Activated CD8-positive, alpha-beta T cell treated with anti-CD3 and anti-CD28 coated beads for 36 hours (primary cell): ENCODE measurements at places on chromosomes 2 and 18. TPM values are rescaled to one million over a fixed set of nuclear protein-coding genes. Genes with fewer than 3 reads are reported as not detected.

DNA sequence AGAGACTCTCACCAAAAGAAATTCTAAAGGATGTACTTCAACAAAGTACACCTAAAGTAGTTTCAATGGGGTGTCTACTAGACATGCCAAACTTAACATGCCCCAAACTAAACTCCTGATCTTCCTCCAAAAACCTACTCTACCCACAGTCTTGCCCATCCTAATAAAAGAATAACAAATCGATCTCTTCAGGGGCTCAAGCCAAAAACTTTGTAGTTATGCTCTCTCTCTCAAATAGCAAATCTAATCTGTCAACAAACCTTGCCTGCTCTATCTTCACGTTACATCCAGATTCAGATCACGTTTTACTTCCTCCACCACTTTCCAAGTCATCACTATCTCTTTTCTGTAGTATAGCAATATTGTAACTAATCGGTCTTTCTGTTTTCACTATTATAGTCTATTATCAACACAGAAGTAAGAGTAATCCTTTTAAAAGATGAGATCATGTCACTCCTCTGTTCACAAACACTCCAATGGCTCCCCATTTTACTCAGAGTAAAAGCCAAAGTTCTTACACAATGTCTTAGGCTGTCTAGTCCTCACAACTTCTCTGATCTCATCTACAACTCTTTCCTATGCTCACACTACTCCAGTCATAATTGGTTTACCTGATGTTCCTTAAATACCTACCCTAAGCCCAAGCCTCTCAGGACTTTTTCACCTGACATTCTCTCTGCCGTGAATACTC, 79.9 kb downstream of the THADA start:
- no peak overlapping the region for H3K4me3 ChIP-seq
- peaks cover 27% of the 10 kb centered on the region for H3K4me1 ChIP-seq
- H3K36me3 ChIP-seq = peaks cover 24% of the 10 kb centered on the region
- DNase-seq = no peak
- no peak overlapping the region for H3K27ac ChIP-seq

DNA sequence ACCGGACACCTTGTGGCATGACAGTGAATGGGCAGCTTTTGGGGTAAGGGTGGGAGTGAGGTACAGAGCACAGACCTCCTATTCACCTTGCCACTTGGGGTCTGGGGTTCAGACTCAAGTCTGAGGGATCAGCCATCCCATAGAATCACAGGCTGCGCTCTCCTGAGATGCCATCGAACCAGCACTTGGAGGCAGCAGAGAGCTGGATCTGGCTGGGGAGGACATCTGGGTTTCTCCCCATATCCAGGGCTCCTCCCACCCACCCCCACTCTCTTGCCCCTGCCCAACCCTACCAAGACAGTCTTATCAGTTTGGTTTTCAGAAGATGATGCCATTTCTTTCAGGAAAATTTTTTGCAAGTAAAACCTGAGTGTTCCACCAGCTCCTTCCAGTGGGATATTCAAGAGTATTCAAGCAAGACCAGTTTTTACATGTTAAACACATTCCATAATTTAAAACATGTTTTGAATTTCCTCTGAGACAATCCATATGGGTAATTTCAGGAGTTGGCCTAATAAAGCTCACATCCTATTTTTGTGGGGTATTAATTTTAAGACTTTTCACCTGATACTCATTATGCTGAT, 29.2 kb upstream of the TEX44 start:
- no peaks in the 10 kb centered on the region for H3K27me3 ChIP-seq
- H3K36me3 ChIP-seq = no peaks in the 10 kb centered on the region
- peaks cover under 1% of the 10 kb centered on the region for H3K4me1 ChIP-seq
- no peak overlapping the region for H3K4me3 ChIP-seq
- peak; percentile 66 for DNase-seq

DNA sequence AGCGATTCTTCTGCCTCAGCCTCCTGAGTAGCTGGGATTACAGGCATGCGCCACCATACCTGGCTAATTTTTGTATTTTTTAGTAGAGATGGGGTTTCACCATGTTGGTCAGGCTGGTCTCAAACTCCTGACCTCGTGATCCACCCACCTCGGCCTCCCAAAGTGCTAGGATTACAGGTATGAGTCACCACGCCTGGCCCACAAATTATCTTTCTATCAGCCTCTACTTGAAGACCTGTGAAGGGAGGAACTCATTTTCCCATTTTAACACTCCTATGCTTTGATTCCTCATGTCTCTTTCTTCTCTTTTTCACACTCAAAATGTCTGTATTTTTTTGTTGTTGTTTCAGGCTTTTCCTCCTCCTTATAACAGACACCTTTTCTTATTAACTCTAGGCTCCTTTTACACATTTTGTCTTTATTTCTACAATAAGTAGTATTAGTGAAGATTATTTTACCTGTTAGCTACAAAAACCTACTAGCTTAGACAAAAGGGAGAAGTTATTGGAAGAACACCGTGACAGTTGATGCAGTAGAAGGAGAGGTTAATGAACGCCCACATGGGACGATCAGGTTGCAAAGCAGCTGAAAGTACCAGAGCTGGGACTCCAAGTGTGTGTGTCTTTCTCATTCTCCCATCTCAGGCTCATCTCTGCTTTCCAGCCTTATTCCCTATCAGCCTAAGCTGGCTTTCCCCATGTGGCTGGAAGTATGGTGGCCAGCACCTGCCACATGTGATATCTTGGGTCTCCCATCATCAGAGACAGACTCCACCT, 97.6 kb upstream of the AGAP1 start:
- H3K4me1 ChIP-seq = no peaks in the 10 kb centered on the region
- no peak for DNase-seq
- no peaks in the 10 kb centered on the region for H3K36me3 ChIP-seq
- no peak overlapping the region for H3K4me3 ChIP-seq

DNA sequence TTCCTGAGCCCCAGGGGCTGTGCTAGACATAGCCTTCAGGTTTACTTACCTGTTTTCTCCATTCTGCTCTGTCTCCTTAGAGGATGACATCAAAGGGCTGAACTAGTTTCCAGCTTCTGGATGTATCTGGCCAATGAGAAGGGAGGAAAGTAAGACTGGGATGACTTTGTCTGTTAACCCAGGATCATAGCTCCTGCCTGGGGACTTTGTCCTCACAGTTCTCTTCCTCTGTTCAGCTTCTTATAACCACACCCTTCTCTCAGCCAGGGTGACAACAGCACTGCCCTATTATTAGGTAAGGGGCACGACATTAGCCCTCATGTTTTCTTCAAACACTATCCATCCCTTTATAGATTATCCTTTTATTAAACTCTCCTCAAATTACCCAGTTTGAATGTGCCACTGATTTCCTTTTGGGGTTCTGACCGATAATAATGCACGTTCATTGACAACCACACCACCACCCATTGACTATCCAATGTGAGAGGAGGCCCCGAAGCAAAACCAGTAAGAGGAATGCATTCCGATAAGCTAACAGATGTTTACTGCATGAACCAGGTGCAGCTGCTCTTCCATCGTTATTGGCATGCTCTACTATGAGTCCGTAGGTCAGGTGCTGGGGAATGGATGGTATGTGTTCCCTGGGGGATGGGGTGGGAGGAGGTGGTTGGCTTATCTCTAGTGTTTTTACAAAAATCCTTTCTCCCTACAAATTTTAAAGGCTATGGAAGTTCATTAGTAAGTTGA, 23.5 kb downstream of the TSN start:
- H3K4me3 ChIP-seq = no peak overlapping the region
- H3K4me1 ChIP-seq = no peaks in the 10 kb centered on the region
- DNase-seq = no peak

DNA sequence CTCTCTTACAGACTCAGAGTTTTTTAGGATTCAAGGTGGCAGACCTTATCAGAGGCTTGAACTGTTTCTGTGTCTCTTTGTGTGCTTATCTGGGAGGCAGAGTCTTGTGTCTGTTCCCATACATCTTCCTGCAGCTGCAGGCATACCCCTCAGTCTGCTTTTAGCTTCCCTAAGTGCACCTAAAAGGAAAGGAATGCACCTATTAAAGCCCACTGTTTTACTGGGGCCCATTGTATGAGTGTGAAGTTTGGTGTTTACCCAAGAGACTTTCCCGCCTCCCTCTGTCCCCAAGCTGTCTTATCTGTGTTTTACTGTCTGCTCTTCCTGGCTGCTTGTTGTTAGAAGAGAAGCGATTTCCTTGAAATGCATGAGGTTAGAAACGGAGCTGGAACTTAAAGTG, 1757.3 kb upstream of the PIK3C3 start:
- no peak for DNase-seq
- H3K4me1 ChIP-seq = no peaks in the 10 kb centered on the region
- H3K4me3 ChIP-seq = no peak overlapping the region
- H3K36me3 ChIP-seq = no peaks in the 10 kb centered on the region

- peaks cover 27% of the 10 kb centered on the region for H3K27me3 ChIP-seq
- no peak for DNase-seq
- no peaks in the 10 kb centered on the region for H3K4me1 ChIP-seq
- no peak overlapping the region for H3K4me3 ChIP-seq
Observed at GRCh38 chr2:176056406-176056805, 27.4 kb downstream of the EVX2 start.

DNA sequence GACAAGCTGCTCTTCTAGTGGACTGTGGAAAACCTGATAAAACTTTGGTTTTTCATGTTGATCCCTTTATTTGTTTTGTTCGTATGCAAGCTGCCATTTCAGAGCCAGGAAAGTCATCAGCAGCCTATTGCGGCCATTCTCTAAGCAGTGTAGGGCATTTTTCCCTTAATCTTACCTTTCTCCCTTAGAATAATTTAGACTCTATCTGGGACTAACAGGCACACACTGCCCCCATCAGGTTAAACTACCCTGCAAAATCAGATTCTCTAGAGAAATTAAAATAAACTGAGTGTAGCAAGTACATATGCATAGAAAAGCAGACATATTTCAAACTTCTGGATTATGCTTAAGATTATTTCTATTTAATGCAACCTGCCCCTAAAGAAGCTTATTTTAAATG, 347.5 kb downstream of the METTL4 start:
- H3K4me1 ChIP-seq = no peaks in the 10 kb centered on the region
- no peaks in the 10 kb centered on the region for H3K36me3 ChIP-seq
- peaks cover 3% of the 10 kb centered on the region for H3K27me3 ChIP-seq
- H3K27ac ChIP-seq = no peak overlapping the region

Gene RTN4
- 85.0 TPM for total RNA-seq

Gene CROCC2
- not detected for total RNA-seq

Gene C2orf15
- 1.5 TPM for total RNA-seq

Gene CELF4
- total RNA-seq = not detected

Gene CABLES1
- total RNA-seq = 1.8 TPM
